Panc1 (cell line): ENCODE measurements at places on chromosomes 13 and 19. TPM values are rescaled to one million over a fixed set of nuclear protein-coding genes. Genes with fewer than 3 reads are reported as not detected.

Gene NUDT15
- total RNA-seq = 18.9 TPM

GRCh38 chr13:87153371-87153770 lies 517.8 kb upstream of the SLITRK5 start:
- H3K27ac ChIP-seq = no peak overlapping the region
- no peaks in the 10 kb centered on the region for H3K27me3 ChIP-seq
- H3K4me1 ChIP-seq = no peaks in the 10 kb centered on the region
- DNase-seq = no peak

DNA sequence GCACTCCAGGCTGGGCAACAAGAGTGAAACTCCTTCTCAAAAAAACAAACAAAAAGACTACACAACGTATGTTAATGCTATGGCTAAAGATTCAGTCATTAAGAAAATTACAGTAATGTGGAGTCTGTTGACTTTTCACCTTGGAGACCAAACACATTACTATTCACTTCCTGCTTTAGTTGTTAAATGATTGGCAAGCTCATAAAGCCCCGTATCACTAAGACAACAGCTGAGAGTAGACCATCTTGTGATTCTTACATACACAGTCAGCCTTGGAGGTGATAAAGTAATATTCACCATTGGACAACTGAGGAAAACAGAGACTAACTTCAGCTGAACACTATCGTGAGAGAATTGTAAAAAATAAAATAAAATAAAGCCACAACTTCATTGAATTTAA lies 86.5 kb downstream of the KCTD12 start:
- DNase-seq = no peak
- no peak overlapping the region for H3K27ac ChIP-seq
- no peaks in the 10 kb centered on the region for H3K27me3 ChIP-seq
- no peak overlapping the region for H3K4me3 ChIP-seq
- H3K4me1 ChIP-seq = no peaks in the 10 kb centered on the region

DNA sequence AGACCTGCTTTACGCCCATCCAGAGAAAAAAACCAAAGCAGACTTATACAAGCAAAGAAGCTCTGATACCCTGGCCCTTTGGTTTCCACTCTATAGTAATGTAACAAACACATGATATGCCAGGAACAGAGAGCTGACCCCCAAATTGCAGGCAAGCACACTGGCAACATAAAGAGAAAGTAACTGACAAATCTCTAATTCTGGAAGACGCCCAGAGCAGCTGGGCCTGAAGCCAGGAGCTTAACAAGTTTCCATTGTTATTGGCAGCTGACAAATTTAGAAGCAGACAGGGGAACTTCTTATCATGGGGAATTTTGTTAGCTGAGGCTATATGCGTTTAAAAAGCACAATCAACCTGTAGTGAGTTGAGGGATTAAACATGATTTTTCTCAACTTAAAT lies 158.0 kb downstream of the DLEU7 start:
- H3K4me3 ChIP-seq = no peak overlapping the region
- H3K36me3 ChIP-seq = no peaks in the 10 kb centered on the region
- H3K27ac ChIP-seq = no peak overlapping the region; the same call in 1 of the 2 replicates
- DNase-seq = no peak
- H3K4me1 ChIP-seq = peaks cover 2% of the 10 kb centered on the region; the same call in 1 of the 2 replicates
- no peaks in the 10 kb centered on the region for H3K27me3 ChIP-seq

DNA sequence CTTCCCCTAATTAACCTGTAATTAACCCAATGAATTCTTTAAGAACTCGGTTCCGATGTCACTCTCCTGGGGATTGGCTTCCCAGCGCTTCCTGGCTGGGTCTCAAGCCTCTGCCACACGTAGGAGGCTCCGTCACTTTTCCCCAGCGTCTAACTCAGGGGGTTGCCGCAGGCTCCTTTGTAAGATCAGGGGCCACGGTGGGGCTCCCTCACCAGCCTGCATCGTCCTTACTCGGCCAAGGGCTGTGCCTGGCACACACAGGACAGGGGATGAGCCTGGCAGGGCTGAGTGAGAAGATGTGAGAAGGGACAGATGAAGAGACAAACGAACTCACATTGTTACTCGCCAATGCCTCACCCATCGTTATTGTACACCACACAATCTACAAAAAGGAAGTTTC lies 20.9 kb upstream of the ATP11A start:
- no peaks in the 10 kb centered on the region for H3K36me3 ChIP-seq
- H3K27me3 ChIP-seq = no peaks in the 10 kb centered on the region
- no peak overlapping the region for H3K27ac ChIP-seq
- DNase-seq = no peak
- no peak overlapping the region for H3K4me3 ChIP-seq
